ENCODE measurements at places on chromosomes 6 and 20.

GRCh38 chr6:6319952-6320811, at the start of gene F13A1:
Gene F13A1 (minus strand): TSS chr6:6320662. CDS start chr6:6318664, 1,998 bp downstream.
- DNase-seq: no peak

DNA sequence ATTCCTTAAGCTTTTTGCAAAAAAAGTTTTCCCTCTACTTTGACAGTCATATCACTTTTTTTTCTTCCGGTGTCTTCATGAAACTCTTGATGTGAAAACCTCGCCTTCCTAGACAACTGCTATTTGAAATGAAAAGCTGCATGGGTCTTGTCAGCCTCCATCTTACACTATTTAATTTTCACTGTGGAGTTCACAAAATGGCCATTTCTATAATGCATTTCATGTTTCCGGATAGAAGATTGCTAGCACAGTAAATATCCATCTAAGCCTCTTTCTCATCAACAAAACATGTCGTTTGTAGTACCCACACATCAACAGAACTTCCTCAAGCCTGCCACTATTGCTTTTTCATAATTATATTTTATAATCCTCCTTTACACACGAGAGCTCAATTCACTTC, 204.9 kb upstream of the ID4 start:
- DNase-seq: no peak

DNA sequence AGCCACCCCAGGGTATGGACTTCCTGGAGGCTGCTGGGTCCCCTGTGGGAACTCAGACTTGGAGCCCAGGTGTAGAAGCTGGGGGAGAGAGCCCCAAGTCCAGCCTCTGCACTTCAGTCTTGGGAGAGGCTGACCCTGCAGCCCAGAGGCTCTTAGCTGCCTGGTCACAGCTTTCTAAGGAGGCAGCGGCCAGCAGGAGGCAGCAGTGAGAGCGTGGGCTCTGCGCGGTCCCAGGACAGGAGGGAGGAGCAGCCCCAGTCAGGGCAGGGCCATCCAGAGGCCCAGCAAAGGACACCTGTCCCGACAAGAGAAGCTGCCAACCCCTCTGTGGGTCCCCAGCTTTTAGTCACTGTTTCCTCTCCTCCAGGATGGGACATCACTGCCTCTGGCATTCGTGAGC, 9.4 kb downstream of the TREML2 start:
- DNase-seq: no peak

DNA sequence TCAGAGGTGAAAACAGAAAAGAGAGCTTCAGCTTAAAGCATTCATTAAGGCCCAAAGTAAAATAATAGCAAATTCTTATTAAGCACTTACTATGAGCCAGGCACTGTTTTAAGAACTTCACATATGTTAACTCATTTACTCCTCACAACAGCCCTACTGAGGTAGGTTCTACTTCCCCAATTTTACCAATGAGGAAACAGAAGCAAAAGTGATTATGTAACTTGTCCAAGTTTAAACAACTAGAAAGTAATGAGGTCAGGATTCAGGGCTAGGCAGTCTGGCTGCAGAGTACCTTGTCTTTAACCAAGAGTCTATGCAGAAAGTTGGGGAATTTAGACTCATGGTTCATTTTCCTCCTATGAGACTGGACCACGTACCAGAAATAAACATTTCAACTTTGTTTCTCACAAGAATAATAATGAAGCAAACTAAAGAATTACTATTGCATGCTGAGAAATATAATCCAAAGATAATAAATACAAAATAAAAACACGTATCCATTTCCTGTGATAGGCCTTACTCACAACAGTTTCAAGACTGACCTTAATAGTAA, 3.8 kb downstream of the COL21A1 start:
- DNase-seq: no peak

- no peak for DNase-seq
These were observed 116.7 kb upstream of the FRMD1 start for GRCh38 chr6:168195712-168196111.

DNA sequence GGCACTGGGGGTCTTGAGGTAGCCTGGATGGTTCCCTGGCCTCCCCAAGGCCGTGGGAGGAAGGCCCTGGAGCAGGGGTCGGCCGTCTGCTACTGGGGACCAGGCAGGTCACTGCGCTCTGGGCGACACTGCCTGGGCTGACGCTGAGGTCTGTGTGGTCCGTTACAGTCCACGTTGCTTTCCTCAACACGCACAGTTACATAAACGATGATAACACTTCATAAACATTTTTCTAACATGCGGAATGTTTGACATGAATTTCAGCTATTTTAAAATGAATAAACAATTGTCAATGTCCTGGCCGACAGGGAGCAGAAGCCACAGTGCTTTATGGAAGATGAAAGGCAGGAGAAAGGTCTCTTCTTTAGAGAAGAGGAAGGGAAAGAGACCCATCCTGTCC, 10.2 kb upstream of the RBBP8NL start:
- no peak for DNase-seq

- DNase-seq: no peak
These were observed 23.0 kb upstream of the LY86 start for GRCh38 chr6:6565488-6565887.

GRCh38 chr6:52283111-52283510, 1.4 kb downstream of the MCM3 start:
- no peak for DNase-seq

DNA sequence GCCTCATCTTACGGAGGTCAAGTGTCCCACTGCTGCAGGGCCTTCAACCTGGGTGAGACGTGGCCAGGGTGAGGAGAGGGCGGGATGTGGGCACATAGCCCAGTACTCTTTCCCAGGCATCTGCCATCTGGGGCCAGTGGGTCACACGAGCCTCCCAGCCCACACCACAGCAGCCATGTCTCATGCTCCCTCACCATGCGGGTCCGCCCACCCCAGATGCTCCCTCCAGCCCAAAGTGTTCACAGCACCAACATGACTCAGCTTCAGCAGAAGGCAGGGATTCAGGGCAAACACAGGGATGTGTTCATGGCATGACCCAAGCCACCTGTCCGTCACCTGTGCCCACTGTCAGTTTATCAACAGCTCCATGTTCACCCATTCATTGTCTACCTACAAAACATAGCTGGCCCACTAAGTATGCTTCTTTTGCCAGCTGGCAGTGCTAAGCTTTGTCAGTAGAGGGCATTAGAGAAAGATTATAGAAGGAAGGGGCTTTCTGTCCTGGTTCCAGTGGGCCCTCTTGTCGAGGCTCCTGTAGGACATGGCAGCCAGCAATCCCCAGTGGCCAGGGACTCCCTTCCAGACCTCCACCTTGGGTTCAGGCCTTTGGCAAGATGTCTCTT, 109.2 kb downstream of the FOXF2 start:
- DNase-seq: no peak

DNA sequence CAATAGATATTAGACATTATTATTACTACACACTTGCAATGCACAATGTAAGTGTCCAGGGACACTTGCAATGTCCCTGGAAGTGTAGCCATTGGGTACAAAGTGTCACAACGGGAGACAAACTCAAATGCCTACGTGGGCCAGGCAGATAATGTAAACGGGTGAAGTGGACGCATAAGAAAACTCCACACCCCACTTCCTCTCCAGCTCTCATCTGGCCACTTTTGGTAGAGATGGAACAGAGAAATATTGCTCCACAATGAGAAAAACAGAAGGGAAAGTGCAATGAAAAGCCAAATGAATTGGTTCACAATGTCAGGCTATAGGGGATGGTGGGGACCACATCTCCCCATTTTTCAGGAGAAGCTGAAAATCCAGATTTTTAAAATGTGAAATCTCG, 9.4 kb downstream of the SULF2 start:
- no peak for DNase-seq

DNA sequence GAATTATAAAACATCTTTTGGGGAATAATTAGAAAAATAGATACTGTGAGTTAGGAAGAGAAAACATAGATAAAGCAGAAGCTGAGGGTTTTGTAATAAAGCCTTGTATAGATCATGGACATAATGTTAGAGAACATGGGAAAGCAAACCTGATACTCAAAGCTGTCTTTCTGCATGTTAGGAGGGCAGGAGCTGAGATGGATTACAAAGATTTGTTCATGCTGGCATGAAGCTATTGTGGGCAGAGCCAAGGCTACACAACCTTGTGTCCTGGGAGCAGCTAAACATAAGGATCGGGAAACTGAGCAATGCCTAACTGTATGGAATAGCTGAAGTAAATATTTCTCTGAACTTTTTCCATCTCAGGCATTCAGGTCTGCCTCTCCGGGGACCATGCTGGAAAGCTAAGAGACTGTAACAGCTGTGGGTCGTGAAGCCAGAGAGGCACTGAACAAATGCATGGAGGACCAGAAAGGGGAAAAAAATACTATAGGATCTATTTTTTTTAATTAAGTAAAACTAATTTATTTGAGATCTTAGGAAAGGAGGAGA, 28.2 kb upstream of the CNKSR3 start:
- DNase-seq: no peak

- DNase-seq: no peak
These were observed 90.3 kb downstream of the LY86 start for GRCh38 chr6:6678811-6679210.

- DNase-seq: no peak
These were observed 110.2 kb downstream of the WDR27 start for GRCh38 chr6:169591616-169592015.

DNA sequence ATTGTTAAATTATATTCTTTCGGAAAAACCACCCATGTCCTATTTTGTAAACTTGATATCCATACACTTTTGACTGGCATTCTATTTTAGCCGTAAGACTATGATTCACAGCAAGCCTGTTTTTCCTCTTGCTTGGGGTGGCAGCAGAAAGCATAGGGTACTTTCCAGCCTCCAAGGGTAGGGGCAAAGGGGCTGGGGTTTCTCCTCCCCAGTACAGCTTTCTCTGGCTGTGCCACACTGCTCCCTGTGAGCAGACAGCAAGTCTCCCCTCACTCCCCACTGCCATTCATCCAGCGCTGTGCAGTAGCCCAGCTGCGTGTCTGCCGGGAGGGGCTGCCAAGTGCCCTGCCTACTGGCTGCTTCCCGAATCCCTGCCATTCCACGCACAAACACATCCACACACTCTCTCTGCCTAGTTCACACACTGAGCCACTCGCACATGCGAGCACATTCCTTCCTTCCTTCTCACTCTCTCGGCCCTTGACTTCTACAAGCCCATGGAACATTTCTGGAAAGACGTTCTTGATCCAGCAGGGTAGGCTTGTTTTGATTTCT, 2.1 kb upstream of the ESR1 start:
- no peak for DNase-seq

DNA sequence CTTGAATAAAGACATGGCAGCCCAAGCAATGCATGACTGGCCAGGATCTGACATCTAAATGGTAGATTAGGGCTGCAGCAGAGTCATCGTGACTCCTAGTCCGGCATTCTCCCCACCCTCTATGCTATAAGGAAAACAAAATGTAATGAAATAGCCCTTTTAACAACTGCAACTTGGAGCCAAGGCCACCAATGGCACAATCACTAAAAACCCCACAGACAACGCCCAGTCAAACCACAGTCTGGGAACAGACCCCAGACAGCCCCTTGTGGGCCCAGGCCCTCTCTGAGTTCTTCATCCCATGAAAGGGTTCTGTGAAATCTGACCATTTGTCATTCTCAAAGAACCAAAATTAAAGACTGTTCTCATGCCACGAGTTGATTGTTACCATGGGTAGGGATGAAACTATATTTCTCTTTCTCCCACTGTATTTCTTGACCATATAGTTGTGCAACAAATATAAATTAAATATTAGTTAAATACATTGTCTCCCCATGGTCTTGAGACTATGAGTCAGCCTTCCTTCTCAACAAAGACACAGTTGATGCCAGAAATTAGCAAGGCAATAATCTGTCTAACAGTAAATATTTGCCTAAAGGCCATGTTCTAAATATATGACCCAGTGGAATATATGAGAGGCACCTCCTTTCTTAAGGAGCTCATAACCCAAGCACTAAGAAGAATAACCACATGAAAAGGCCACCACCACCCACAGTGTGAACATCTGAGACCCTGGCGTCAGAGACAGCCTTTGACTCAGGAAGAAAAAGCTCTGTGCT, 85.6 kb upstream of the SSTR4 start:
- DNase-seq: no peak

Measured in memory B cell (primary cell).